Cerebellar nuclear complex (tissue), 1 donor: ENCODE measurements at places on chromosomes 1 and 21.

DNA sequence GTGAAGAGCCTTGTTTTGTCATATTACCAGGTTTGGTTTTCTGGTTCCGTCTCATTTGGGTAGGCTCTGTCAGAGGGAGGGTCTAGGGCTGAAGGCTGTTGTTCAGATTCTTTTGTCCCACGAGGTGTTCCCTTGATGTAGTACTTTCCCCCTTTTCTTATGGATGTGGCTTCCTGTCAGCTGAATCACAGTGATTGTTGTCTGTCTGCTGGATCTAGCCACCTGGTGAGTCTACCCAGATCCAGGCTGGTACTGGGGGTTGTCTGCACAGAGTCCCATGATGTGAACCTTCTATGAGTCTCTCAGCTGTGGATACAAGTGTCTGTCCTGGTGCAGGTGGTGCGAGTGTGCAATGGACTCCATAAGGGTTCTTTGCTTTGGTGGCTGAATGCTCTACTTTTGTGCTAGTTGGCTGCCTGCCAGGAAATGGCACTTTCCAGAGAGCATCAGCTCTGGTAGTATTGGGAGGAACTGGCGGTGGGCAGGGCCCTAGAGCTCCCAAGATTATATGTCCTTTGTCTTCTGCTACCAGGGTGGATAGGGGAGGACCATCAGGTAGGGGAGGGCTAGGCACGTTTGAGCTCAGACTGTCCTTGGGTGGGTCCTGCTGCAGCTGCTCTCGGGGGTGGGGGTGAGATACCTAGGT is 246.0 kb downstream of the RYR2 start:
- no peak for DNase-seq

DNA sequence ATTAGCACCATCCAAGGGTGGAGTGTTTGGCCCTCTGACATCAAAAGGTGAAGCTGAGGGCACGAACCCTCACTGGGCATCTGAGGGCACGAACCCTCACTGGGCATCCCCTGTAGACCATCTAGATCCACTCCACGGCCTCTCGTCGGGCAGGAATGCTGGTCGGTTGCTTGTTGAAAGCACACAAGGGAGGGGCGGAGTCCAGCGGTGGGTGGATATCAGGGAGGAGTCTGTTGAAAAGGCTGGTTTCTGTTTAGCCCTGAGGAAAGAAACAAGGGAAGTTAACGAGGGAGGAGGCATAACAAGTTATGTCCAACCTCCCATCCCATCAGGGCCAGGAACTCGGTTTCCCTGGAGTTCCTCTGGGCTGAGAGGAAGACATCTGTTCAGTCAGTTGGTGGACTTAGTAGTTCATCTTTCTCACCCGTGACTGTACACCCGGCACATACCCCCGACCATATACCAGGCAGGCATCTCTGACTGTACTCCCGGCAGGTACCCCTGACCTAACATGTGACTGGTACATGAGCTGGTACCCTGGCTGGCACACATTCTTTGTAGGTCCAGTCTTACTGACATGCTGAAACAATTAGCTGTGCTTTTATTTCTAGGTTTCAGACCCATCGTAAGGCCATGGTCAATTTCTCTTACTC is 32.1 kb upstream of the PDE9A start:
- DNase-seq, result no peak

DNA sequence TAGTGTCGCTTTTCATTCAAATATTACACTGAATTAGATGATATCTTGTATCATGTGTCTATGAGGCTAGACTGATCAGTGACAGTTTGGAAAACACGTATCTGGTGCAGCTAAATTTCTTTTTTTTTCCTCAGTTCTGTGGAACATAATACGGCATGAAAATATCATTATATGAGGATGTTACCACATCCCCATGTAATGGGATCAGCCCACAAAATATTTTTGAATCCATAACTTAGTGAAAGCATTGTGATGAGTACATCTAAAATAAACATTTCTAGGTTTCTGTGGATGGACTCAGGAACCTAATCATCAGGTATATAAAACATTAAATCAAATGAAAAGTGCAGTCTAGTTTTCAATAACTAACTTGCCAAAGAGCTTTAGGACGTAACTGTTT is 356.3 kb downstream of the USP25 start:
- no peak for DNase-seq

DNA sequence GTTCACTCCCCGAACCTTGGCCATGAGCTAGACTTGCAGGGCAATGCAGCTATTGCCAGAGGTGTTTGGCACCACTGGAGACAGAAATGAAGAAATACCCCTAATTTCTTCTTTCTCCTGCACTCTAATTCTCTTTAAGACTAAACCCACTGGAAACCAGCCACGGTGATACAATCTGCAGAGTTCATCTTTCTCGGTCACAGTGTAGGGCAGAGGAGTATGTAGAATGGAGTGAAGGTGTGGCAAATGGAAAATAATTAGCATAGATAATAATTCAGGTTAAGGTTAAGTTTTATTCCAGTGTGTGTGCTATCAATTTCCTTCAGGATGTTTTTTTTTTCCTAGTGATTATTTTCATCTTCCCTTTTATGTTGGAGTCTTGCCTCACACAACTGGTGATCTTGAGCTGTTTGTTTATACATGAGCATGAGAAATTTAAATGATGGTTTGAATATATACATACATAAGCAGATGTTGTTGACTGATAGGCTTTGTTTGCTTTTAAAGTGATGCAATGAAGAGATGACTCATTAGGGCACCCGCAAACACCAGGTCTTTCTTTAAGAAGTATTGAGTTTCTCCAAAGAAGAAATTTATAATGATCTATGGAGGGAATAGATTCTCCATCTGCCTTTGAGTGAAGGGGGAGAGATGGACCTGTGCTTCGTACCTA is 81.9 kb downstream of the SPATA17 start:
- DNase-seq, result no peak

DNA sequence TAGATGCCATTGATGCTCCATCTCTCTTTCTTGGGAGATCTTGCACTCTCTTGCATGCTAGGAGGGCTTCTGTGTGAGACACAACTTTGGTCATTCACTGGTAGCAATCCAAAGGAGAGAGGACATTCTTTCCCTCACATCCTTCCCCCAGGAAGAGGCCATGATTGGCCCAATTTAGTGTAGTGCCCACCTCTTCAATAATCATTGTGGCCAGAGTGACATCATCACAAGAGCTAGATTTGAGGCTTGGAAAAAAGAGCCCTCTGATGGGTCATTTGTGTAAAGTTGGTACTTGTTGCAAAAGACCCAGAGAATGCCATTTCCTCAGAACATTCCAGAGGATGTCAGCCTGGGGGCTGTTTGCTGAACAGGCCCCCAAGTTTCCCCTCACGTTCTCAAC is 30.2 kb downstream of the S100A6 start:
- no peak for DNase-seq

- DNase-seq, result no peak
These were observed 37.7 kb downstream of the SH3GLB1 start for GRCh38 chr1:86741947-86742572.

GRCh38 chr21:33493756-33494155 is 2.2 kb upstream of the DNAJC28 start:
- DNase-seq, result no peak

GRCh38 chr1:60668585-60668984 is 413.8 kb upstream of the NFIA start:
- DNase-seq, result no peak

GRCh38 chr1:59360170-59360569 is 63.3 kb downstream of the FGGY start:
- no peak for DNase-seq

GRCh38 chr1:234647245-234647644 is 37.3 kb upstream of the IRF2BP2 start:
- no peak for DNase-seq

DNA sequence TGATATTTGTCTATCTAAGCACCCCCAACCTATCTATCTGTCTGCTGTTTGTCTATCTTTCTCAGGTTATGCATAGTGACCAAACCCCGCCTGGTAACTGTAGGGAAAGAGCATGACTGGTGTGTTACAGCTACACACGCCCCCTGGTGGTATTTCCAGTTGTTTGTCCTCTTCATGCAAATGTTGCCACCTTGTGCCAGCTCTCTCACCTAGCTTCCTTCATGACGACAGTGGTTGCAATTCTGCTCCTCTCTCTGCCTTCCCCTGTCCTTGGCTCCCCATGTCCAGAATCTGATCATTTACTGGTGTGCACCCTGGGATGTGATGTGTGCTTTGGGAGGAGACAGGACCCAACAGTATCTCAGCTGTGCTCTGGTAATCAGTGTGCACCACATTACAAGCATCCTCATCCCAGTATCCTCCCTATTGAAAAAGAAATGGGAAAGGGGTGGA is 8.1 kb upstream of the INKA2 start:
- DNase-seq, result no peak

GRCh38 chr1:231028682-231029081 is 11.4 kb downstream of the FAM89A start:
- DNase-seq, result no peak

- no peak for DNase-seq
These were observed 26.2 kb upstream of the B3GALT2 start for GRCh38 chr1:193212637-193213036.

GRCh38 chr1:60813071-60813470 is 269.3 kb upstream of the NFIA start:
- DNase-seq, result no peak

- no peak for DNase-seq
These were observed 70.6 kb upstream of the GORAB start for GRCh38 chr1:170461291-170461747.

DNA sequence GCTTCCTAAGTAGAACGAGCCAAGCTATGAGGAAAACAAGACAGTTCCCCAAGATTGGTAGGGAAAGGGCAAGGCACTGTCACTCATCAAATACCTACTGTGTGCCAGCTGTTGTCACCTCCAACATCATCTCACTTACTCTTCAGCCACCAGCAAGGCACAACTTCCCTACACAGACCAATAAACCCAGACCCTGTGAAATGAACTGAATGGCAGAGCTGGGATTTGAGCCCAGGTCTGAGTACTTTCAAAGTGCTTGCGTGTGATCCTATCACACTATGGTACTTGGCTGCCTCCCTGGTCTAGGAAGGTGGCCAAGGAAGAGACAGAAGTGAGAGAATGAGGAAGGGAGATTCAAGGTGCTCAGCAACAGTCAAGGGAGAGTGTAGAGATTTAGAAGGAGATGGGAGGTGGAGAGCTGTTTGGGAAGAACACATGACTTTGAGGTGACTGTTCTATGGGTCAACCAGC is 16.7 kb upstream of the TRIM63 start:
- no peak for DNase-seq

GRCh38 chr1:67769633-67770256 is 63.5 kb downstream of the GNG12 start:
- no peak for DNase-seq

- no peak for DNase-seq
These were observed 351.4 kb downstream of the NPHP4 start for GRCh38 chr1:5640845-5641244.

DNA sequence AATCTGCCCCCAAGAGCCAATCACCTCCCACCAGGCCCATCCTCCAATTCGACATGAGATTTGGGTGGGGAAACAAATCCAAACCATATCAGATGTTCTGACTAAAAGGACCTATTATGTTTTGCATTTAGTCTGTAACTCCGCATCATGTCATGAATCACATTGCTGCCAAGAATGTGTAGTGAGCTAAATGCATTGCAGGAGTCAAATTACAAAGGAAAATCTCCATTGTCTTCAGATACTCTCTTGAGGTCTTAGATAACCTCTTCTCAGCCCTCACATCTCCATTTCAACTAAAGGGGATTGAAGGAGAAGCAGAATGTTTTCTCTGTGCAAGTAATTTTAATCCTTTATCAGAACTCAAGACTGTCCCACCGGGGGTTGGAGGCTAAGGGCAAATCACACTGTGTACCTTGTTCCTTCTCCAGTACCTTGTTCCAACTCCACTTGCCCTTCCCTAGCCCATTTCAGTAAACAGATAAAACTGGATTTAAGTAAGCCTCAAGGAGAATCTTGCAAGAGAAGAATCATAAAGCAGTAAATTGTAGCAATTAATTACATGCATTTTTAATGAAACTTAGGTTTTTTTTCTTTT is 34.1 kb downstream of the EXTL2 start:
- no peak for DNase-seq

DNA sequence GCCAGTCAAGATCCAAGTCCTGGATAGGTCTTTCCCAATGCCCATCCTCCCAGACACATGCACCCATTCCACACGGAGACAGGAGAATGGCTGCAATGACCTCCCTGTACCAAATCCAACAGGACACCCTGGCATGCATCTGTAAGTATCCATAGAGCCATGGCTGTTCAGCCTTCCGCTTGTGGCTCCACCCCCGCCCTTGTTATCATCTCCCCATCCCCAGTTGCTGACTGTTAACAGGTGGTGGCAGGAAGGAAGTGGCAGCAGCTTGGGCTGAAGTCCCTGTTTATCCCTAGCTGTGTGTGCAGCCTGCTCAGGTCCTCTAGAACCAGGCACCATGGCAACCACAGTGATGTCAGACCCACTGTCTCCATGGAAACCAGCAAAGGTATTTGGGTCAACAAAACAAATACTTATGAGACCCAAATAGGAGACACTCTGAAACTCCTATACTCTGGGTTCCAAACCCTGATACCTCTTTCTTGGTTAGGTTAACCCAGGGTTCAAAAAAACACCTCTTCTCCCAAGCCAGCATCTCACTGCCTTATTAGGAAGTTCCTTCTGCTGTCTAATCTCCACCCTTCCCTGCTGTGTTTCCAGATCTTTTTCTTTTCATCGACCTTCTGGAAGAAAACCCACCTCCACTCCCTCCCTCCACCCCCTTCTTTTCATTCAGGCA is 721 bp downstream of the PBXIP1 start:
- DNase-seq, result peak; percentile 95

DNA sequence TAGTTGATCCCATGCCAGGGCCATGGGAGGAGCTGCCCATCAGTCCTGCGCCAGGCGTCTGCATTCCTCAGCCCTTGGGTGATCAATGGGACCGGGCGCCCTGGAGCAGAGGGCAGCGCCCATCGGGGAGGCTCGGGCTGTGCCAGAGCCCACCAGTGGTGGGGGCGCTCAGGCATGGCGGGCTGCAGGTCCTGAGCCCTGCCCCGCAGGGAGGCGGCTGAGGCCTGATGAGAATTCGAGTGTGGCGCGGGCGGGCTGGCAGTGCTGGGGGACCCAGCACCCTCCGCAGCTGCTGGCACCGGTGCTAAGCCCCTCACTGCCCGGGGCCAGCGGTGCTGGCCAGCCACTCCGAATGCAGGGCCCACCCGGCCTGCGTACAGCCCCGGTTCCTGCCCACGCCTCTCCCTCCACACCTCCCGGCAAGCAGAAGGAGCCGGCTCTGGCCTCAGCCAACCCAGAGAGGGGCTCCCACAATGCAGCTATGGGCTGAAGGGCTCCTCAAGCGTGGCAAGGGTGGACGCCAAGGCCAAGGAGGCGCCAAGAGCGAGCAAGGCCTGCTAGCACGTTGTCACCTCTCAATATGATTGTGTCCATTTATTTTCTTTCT is 238.1 kb upstream of the OLFM3 start:
- no peak for DNase-seq
